ENCODE measurements at places on chromosomes 4 and X.

DNA sequence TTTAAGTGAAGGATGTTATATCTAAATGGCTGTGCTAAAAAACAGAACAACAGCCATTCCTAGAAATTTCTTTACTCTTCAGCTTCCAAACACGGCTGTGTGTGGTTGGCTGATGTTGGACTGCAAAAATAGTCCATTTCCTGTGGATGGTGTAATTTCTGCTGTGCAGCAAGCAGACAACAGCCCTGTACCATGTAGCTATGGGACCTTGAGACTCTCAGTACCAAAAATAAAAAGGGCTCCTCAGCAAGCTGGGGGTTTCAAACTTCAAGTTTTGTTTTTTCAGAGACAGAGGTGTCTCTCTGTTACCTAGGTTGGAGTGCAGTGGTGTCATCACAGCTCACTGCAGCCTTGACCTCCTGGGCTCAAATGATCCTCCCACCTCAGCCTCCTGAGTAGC lies 18.1 kb downstream of the CD40LG start:
- DNase-seq, result no peak

DNA sequence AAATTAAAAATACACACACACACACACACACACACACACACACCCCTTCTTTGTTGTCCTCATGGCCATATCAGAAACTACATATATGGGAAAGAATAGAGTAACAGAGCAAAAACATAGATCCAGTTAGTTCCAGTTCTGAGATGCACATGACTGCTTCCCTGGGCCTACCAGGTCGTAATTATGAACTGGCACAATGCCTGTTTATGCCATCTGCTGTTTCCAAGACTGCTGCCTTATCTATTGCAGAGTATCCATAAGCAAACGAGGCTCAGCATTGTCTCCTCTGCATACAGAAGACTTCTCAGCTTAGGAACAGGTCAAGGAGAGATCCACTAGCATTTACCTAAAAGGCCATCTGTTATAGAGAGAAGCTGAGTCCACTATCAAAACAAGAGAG lies 789.0 kb downstream of the TECRL start:
- DNase-seq, result no peak

GRCh38 chr4:150782311-150782710 lies 200.4 kb downstream of the MAB21L2 start:
- DNase-seq, result no peak

GRCh38 chrX:3230496-3230895 lies 116.0 kb downstream of the MXRA5 start:
- DNase-seq, result no peak

DNA sequence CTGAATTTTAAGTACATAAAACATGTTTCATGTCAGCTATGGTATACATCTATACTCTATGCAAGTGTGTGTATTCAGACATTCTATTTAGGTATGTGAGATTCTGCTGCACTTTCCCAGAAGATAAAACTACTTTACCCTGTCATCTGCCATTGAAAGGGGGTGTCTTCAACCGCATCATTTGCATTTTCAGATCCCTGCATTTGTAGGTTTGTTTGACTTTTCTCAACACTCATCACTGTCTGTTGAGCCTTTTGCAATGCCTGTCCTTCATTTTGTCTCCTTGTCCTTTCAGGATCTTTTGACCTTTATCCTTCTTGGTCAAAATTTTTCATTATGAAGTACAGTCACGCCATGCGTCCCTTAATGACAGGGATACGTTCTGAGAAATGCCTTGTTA lies 103.5 kb downstream of the TMA16 start:
- no peak for DNase-seq

- DNase-seq, result no peak
Observed at GRCh38 chr4:48454591-48454990, 28.6 kb upstream of the SLC10A4 start.

DNA sequence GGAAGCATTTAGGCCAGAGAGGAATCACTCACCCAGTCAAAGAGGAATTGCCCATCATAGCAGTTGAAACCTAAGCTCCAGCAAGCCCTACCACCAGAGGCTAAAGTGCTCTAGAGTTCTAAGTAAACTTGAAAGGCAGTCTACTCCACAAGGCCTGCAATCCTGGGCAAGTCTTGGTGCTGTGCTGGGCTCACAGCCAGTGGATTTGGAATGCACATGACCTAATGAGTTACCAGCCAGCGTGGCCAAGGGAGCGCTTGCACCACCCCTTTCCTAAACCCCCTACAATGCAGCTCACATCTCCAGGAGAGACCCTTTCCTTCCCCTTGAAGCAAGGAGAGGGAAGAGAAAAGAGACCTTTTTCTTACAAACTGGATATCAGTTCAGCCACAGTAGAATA lies 445.7 kb downstream of the GASK1B start:
- DNase-seq, result no peak
